ENCODE measurements at places on chromosomes 2 and 18. TPM values are rescaled to one million over a fixed set of nuclear protein-coding genes. Genes with fewer than 3 reads are reported as not detected.
A peak's percentile ranks its signal among the peaks of the same experiment; 100 is the strongest.

The ATRAID gene
- total RNA-seq, result 198 TPM

GRCh38 chr2:105768961-105769452, 24.3 kb downstream of the NCK2 start:
- H3K4me1 ChIP-seq, result peaks cover 14% of the 10 kb centered on the region
- no peaks in the 10 kb centered on the region for H3K36me3 ChIP-seq
- H3K27ac ChIP-seq, result no peak overlapping the region
- H3K27me3 ChIP-seq, result no peaks in the 10 kb centered on the region
- no peak overlapping the region for H3K4me3 ChIP-seq

- no peaks in the 10 kb centered on the region for H3K27me3 ChIP-seq
- peaks cover 8% of the 10 kb centered on the region for H3K4me1 ChIP-seq
Observed at GRCh38 chr2:73938718-73939352, 12.2 kb downstream of the DGUOK start.

GRCh38 chr2:159090514-159091201, 122.2 kb downstream of the TANC1 start:
- H3K4me1 ChIP-seq, result peaks cover 45% of the 10 kb centered on the region
- no peak overlapping the region for H3K27ac ChIP-seq
- no peak for DNase-seq
- no peaks in the 10 kb centered on the region for H3K27me3 ChIP-seq
- no peaks in the 10 kb centered on the region for H3K36me3 ChIP-seq

The SLC38A11 gene
- total RNA-seq, result 0.70 TPM

GRCh38 chr2:178413472-178414265, 37.3 kb downstream of the PRKRA start:
- H3K27me3 ChIP-seq, result no peaks in the 10 kb centered on the region
- H3K27ac ChIP-seq, result peak overlapping the region; percentile 97
- DNase-seq, result peak; percentile 61
- H3K36me3 ChIP-seq, result no peaks in the 10 kb centered on the region
- peak overlapping the region; percentile 50 for H3K4me3 ChIP-seq

The C2orf80 gene
- not detected for total RNA-seq

The METTL8 gene
- 10.8 TPM for total RNA-seq

The ARHGAP25 gene
- total RNA-seq, result 8.5 TPM

The TMEM37 gene
- 17.4 TPM for total RNA-seq
